ENCODE measurements at places on chromosomes 7 and 10.

DNA sequence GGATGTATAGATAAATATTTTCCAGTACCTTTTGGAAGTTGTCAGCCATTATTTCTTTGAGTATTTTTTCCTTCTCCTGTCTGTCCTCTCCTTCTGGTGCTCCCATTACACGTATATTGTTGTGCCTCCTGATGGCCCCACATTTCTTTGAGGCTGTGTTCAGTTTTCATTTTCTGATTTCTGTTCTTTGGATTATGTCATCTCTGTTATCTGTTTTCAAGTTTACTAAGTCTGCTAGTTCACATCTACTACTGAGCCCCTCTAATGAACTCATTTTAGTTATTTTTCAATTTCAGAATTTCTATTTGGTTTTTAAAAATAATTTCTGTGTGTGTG lies 16.3 kb downstream of the RBM33 start:
- no peak for DNase-seq

DNA sequence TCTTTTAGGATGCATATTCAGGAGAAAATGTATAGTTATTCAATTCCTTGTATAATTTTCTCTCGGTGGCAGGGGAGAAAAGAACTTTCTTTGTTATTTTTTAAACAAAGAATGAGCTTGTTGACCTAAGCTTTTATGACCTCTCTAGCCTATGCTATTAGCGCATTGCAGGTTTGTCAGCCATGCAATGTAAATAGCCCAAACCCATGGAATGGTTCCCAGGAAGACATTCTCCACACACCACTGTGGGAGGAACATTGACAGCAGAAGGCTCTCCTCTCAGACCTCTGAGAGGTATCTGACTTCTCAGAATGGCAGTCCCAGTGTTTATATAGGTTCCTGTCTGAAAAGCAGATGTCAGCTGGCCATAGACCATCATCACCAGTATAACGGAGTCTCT lies 19.6 kb upstream of the AGBL3 start:
- DNase-seq, result peak; percentile 62

GRCh38 chr7:24323961-24324480 lies 40.0 kb downstream of the NPY start:
- DNase-seq, result no peak

DNA sequence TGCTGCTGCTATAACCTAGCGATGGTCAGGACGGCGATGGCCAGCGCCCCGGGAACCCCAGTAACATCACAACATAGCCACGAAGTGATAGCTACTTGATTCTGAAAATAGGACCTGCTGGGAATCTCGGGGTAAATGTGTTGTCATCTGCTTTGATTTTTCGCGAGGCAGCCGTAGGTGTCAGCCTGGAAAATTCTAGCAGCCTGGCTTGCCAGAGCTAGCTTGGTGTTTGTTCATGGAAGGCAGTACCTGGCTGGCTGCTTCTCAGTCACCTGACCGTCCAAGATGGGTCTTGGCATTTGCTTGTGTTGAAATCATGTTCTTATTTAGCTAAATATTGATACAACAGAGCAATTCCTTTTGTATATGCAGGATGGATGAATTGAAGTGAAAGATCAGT lies 82.4 kb upstream of the BTBD16 start:
- no peak for DNase-seq

GRCh38 chr10:49620841-49621378 lies 7.1 kb downstream of the CHAT start:
- DNase-seq, result no peak

- DNase-seq, result no peak
Measured at GRCh38 chr10:71402005-71402404, 5.3 kb downstream of the CDH23 start.

GRCh38 chr10:36736311-36736710 lies 389.1 kb upstream of the ANKRD30A start:
- DNase-seq, result no peak

- no peak for DNase-seq
Measured at GRCh38 chr7:142832417-142832816, 22.5 kb upstream of the EPHB6 start.

DNA sequence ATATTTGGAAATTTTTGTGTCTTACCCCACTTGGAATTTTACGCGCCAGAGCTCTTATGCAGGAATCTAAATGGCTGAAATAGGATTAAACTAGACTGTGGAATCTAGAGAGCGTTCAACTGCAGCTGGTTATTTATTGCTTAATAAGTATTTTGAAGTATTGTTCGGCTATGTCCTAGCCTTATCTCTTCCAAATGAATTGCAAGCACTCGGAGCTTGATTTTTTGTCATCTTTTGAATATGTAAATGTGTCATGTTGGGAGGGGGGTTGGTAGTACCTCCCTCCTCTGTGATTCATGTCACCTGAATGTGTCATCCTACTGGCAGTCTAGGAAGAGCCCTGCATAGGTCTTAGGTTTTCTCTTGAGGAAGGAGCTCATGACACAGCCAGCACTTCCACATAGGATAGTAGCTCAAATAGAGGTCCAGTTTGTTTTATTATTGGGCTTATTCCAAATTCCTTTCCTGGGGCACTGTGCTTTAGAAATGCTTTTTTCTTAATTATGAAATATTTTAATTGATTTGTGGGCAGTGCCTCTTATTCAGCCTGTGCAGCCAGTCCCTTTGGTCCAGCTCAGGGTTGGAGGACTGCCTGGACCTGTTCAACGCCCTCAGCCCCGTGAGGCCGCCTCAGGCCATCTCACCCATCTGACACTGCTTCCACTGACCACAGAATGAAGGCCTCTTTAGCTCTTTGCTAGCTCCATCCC lies 22.5 kb upstream of the TRIL start:
- DNase-seq, result no peak

- DNase-seq, result no peak
Measured at GRCh38 chr7:94252124-94252523, 142.6 kb upstream of the COL1A2 start.

DNA sequence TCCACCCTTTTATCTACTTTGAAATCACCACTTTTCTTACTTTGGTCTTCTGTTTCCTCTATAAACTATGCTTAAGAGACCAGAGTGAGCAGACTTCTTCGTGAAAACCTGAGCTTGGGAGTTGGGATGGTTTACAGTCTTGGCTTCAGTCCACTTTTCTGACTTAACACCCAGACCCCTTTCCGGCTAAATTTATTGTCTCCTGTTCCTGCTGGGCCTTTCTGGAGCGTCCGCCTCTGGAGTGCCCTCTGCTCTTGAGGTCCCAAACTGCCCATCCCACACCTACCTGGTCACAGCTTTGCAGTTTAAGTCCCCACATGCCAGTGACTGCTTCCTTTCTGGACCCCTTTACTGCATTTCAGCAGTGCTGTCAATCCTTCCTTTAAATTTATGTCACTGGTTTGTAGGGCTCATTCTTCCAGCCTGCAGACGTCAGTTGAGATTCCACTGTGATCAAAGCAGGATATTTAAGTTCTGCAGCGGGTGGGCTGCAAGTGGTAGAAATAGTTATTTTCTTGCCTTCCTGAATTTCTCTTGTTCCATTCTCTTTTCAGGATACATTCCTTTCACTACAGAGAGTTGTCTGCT lies 80.3 kb downstream of the KAT6B start:
- DNase-seq, result no peak

GRCh38 chr7:26619348-26619984 lies 244.9 kb downstream of the SKAP2 start:
- DNase-seq, result no peak

DNA sequence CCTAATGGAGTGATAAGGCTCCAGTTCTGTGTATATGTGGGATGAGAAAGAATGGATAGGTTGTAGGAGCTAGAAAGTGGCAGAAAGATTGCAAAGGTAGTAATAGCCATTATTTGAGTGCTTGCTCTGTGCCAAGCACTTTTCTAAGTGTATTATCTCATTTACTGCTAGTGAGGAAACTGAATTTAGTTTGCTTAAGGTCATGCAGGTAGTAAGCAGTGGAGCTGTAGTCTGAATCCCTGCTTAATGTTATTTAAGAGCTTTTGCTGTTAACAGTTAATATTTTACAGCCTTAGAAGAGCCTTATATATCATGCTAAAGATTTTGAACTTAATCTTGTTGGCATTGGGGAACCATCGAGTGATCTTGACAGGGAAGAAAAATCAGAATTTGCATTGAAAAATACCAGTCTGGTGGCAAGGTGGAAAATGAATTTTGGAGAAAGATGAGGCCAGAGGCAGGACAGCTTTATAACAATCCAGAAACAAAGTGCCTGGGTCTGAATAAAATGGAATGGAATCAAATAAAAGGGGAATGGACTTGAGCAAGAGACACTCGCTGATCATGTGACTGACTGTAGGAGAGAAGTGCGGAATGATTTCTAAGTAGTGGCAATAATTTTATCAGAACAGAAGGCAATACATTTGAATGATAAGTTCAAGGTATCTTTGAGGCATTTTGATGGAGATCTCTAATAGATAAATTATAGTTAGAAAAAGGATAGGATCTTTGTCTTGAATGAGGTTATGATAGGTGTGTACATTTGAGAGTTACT lies 15.2 kb downstream of the CAPZA2 start:
- no peak for DNase-seq

DNA sequence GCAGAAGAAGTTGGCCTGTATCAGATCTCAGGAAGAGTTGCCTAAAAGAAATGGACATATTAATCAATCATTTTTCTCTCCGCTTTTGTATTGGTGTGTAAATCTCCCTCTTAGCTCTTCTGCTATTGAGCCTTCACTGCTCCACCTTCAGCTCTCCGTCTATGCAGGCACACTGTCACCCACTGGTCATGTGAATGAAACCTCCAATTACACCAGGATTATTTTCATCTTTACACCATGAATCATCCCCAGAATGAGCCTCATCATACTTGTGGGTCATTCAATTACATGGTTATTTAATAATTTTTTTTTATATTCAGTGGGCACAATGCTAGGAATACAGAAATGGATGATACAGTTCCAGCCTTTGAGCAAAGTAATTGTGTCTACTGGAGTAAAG lies 92.6 kb downstream of the LRRC4 start:
- DNase-seq, result no peak

DNA sequence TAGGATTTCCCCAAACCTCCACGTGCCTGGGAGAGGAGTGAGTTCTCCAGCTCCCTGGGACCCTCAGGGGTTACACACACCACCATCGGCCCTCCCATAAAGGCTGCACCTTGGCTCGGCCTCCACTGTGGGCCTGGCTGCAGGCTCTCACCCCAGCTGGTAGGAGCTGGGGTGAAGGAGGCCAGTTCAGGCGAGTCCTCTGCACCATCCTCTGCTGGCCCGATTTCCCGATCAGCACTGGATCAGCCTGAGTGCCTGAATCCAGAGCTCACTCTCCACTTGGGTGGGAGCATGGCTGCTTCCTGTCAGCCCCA lies 115.1 kb upstream of the RET start:
- no peak for DNase-seq

DNA sequence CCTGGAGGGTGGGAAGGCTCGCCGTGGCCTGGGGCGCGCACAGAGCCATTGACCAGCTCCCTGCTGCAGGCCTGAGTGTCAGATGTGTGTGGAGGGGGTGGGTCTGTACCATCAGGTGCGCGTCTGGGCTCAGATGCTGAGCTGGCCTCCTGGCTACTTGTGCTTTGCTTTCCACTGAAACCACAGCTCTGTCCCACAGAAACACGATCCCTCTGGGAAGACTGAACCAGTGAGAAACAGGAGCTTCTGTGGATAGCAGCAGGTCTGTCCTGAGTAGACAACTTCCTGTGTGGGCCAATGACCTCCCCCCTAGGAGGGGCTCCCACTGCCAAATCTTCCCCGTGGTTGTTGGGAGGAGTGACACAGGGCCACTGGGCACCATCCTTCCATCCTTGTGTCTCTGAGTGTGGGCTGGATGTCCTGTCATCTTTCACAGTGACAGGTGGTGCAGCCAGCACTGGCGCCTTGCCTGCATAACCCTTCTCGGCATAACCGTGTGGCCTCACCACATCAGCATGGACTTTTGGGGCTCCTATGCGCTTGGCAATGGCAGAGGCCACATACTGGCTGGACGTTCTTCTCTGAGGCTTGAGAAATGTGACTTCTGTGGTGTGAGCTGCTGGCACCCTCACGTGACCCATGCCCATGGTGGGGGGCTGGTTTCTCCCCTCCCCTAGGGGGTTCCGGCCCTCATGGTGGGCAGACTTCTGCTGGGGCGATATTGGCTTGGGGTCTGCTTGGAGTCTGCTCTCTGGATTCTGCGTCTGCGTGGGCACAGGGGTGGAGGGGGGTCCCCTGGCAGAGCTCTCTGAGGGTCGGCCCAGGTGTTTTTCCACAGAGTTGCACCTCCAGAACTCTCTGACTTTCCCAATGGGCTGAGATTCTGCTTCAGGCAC lies 245.5 kb upstream of the GRB10 start:
- no peak for DNase-seq

- no peak for DNase-seq
Measured at GRCh38 chr7:13933091-13933490, 56.4 kb downstream of the ETV1 start.

- no peak for DNase-seq
Measured at GRCh38 chr10:114281006-114281405, 42.0 kb downstream of the VWA2 start.

GRCh38 chr7:143455942-143456341 lies 12.7 kb downstream of the TAS2R60 start:
- no peak for DNase-seq

DNA sequence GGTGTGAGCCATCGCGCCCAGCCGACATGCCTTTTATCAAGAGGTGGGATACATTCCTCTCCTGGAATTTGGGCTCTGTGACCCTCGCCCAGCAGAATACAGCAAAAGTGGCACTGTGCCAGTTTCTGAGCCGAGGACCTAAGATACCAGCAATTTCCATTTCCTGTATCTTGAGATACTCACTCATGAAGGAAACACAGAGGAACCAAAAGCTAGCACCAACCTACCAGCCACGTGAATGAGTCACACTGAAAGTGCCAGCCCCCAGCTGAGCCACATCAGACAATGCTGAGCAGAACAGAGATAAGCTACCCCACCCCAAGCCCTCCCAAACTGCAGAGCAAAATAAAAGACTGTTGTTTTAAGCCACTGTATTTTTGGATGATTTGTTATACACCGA lies 56.3 kb downstream of the CACUL1 start:
- DNase-seq, result no peak

- peak; percentile 41 for DNase-seq
Measured at GRCh38 chr7:155002411-155003091, 373 bp downstream of the PAXIP1 start.

GRCh38 chr10:68086910-68087684 lies 12.0 kb upstream of the HERC4 start:
- DNase-seq, result no peak

- DNase-seq, result no peak
Measured at GRCh38 chr10:53699684-53700083, 927.1 kb upstream of the MBL2 start.

GRCh38 chr10:77332256-77332655 lies 305.4 kb downstream of the KCNMA1 start:
- DNase-seq, result peak; percentile 40

DNA sequence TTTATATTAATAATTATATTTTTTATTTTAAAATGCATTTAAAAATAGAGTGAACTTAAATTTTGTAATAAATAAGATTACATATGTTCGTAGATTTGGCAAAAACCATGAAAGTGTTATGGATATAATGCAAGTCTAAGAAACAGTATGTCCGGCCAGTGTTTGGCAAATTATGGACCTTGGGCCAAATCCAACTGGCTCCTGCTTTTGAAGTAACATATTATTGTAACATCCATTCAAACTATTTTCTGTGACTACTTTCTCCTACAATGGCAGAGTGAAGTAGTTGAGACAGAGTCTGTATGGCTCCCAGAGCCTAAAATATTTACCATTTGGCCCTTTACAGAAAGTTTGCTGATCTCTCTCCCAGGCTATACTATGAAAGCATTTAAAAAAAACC lies 38.9 kb downstream of the TMEM229A start:
- no peak for DNase-seq
